Activated naive CD8-positive, alpha-beta T cell treated with anti-CD3 and anti-CD28 coated beads for 36 hours (primary cell): ENCODE measurements at places on chromosomes 12 and 14.

- no peak for DNase-seq
Measured at GRCh38 chr12:17640615-17641014, 449.4 kb downstream of the RERGL start.

DNA sequence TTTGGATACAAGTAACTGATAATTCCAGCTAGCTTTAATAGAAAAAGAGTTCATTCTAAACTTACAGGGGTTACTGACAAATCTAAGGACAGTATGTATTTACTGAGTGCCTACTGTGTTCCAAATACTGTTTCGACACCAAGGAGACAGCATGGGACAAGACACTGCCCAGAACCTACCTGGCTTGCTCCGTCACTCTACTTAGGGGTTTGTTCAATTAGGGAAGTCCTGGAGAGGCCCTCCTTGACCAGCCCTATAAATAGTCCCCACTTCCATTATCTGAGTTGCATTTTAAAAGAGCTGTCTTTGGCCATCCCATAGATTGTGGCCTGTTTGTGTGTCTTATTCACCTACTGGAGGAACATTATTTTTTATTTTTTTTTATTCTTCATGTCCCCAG is 129.5 kb upstream of the ATF1 start:
- DNase-seq: no peak

DNA sequence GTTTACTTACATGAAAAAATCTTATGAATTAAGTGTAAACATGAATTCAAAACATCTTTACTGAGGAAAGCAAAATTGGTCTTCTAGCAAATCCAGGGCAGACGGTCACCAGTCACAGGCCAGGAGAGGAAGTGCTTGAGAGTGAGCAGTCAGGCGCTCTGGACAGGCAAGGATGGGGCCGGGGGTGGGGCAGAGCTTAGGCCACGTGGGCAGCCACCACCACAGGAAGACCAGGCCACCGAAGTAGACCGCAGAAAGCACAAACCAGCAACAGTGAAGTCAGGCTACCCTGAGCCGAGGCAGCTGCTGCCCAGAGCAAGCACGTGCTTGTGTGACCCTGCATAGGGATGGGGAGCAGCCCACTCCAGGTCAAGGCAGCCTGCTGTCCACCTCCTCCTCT is 33.5 kb downstream of the SLC6A12 start:
- no peak for DNase-seq

GRCh38 chr14:105171004-105171673 is 2.6 kb upstream of the JAG2 start:
- no peak for DNase-seq

DNA sequence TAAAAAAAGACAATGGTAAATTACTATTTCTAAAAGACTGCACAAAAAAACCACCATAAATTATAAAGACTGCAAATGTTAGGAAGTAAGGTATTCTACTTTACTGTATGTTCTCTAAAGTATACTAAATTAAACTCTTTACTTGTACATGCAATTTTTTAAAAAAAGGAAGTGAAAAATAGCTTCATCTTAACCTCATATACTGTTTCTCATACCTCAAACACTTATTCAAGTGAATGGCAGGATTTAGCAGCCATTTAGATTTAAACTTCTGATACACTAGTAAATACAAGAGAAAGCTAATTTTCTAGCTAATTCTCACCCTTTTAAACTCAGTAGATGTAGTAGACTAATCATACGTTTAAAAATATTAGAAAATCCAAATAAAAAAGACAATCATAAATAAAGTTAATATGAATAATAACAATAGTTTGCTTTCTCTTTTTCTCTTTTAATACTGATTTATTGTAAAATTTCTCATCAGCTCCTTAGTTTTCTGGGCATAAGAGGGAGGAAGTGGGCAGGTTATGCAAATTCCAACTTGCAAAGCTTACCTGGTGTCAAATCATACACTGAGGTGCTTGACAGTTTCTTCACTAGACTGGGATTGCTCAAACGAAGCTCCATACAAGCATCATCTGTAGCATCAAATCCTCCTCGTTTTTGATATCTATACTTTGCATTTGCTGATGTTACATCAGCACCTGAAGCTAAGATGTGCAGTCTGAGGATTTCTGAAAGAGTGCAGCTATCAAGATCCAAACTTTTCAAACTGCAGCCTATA is 71.0 kb upstream of the CFL2 start:
- no peak for DNase-seq

DNA sequence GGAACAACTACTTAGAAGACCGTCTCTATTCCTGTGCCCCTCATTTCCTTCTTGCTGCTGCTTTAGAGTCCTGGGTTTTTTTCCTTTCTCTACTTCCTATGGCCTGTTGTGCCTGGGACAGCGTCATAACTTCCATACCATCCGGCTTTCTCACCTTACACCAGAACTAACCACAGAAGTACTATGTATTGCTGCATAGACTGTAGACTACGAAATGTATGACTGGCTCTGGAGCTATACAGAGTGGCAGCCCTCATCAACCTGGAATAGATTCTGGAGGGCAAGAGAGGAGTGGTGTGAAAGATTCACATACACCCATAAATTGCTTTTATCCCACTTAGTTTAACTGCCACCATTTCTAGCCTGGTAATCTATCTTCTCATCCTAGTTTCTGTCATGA is 16.9 kb upstream of the SRP54 start:
- DNase-seq: no peak

DNA sequence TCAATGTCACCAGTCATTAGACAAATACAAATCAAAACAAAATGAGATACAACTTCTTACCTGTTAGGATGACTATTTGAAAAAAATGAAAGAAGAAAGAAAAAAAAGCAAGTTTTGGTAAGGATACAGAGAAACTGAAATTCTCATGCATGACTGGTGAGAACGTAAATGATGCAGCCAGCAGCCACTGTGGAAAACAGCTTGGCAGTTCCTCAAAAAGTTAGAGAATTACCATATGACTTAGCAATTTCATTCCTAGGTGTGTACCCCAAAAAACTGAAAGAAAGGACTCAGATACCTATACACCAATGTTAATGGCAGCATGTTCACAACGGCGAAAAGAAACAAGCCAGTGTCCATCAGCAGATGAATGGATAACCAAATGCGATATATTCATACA is 26.6 kb downstream of the NINJ2 start:
- DNase-seq: no peak

GRCh38 chr14:47660158-47660557 is 15.2 kb downstream of the MDGA2 start:
- DNase-seq: no peak

DNA sequence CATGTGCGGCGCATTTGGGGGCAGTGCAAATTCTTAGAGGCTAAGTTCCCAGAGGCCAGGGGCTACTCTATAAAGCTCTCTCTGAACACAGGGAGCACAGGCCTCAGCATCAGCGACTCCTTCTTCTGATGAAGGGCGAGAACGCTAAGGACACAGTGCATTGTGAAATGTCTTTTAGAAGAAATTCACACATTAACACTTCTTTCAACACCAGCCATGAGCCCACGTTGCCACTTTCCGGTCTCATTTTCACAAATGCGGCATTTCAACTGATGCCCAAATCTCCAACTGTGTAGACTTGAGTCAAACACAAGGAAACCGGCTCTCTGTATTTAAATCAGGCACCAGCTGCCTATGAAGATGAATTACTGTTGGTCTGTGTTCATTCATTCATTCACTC is 162.0 kb downstream of the FOXN3 start:
- no peak for DNase-seq

GRCh38 chr14:60356386-60356785 is 107.4 kb downstream of the PPM1A start:
- no peak for DNase-seq

- DNase-seq: no peak
Measured at GRCh38 chr12:90013409-90013808, 304.8 kb upstream of the ATP2B1 start.

GRCh38 chr14:75088566-75089373 is 19.3 kb downstream of the ZC2HC1C start:
- peak; percentile 7 for DNase-seq

DNA sequence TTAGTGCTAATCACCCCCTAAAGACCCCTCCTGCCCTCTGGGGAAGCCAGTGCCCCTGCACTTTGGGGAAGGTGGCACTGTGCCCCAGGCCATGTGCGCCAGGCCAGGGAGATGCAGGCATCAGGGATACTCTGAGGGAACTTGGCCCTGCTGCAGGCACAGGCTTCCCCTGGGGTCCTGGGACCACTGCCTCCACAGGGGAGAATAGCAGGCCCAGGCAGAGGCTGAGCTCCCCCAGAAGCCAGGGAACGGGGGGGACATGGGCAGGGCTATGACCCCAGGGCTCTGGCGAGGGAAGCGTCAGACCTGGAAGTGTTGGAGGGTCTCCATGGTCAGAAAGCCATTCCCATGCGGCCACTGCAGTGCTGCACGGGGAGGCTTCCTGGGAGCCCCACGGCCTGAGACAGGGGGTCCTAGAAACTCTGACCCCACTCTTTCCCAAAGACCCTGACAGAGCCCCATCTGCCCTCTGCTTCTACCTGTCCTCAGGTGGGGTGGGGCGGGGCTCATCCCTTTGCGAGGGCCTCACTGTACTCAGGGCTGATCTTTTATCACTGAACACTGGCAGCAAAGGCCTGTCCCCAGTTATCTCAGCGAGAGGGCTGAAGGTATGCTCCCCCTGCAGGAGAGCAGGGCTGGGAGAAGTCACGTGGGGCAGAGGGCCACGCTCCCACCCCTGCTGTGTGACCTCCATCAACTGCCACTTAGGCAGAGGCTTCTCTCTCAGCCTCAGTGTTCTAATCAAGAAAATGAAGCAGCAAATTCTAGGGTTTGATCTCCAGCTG is 160.0 kb downstream of the CALM1 start:
- no peak for DNase-seq

DNA sequence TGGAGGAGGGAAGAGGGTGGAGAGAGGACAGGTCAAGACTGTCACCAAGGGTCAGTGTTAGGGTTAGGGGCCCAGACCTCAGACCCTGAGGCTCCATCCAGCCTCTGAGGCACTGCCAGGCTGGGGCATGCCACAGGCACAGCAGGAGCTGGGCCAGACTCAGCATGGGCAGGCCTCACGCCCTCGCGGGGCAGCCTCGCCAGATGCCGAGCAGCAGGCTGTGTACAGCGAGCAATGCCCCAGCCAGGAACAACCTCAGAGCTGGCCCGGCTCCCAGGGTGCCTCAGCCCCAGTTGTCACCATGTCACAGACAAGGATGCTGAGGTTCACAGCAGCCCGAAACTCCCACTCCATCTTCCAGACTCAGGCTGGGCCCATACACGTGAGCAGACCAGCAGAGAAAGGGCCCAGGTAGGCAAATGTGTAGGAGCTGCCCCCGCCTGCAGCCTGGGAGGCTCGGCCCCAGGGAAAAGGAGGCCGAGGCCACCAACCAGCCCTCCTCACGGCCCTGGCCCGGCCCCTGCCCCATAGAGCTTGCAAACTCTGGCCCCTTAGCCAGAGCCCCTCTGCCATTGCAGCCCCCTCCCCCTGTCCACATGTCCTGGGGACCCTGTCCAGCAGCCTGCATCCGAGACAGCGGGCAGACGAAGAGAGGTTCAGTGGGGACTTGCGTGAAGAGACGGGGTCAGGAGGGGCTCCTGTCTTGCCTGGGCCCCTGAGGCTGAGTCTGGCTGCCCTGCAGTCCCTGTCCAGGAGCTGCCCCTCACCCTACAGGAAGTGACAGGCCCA is 7.5 kb downstream of the C14orf180 start:
- no peak for DNase-seq

- no peak for DNase-seq
Measured at GRCh38 chr14:25622763-25623162, 572.8 kb upstream of the STXBP6 start.

- DNase-seq: no peak
Measured at GRCh38 chr14:56154321-56154720, 36.1 kb downstream of the PELI2 start.

GRCh38 chr12:102197789-102198188 is at the start of gene PMCH:
Gene PMCH, minus strand, starts transcription at chr12:102197833. Its CDS starts 63 bp downstream, at chr12:102197770.
- DNase-seq: no peak

DNA sequence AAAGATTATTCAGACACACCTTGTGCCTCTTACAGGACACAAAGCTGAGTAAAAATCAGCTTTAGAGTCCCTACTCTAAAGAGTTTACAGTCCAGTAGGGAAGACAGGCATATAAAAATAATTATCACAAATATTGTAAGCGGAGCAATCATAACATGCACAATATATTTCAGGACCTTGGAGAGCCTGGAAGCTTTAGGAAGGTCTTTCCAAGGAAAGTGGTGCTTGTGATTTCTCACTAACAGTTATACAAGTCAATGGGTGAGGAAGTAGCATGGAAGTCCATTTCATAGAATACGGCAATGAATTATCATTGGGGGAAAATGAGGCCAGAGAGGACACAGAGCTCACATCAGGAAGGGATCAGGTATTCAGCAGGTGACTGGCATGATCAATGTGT is 268.3 kb downstream of the C12orf50 start:
- no peak for DNase-seq

- DNase-seq: no peak
Measured at GRCh38 chr14:70804556-70805162, 4.7 kb downstream of the MAP3K9 start.

- DNase-seq: peak; percentile 52
Measured at GRCh38 chr14:31025367-31026076, at the start of gene AP4S1. Gene AP4S1, plus strand, starts transcription at chr14:31025649. Its CDS starts 40,548 bp downstream, at chr14:31066197.

DNA sequence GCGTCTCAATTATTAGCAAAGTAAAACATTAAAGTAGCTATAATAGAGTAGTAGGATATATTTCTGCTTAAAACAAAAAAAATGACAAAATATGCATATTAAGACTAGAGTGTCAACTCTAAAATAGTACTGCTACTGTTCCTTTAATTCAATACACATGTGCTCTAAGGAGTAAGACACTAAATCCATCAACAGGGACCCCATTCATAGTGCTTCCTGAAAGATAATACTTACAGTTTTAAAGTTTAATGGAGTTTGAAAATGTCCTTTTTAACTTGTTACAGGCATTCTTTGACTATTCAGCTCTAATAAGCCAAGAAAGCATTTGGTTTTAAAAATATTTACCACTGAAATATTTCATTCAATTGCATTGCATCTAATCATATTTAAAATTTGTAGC is 145.2 kb downstream of the ADAMTS20 start:
- no peak for DNase-seq

- DNase-seq: no peak
Measured at GRCh38 chr14:71289536-71289935, 382.3 kb downstream of the PCNX1 start.

DNA sequence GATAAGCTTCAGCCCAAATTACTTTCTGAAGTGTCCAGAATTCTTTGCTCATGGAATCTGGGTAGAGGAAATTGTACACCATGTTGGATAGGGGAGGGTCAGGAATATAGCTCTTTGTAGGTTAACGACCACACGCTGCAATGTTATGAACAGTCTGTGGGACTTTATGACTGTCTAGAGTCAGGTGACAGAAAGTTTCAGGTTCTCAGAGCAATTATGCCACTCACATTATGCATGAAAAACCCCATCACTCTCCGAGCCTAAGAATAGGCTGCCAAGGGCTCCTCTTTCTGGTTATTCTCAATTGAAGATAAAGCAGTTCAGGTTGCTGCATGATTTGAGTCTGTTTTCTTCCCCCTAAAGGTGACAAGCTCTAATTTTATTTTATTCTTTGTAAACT is 430.9 kb downstream of the ATP23 start:
- DNase-seq: no peak

GRCh38 chr12:24470050-24470449 is 478.9 kb downstream of the BCAT1 start:
- no peak for DNase-seq

- no peak for DNase-seq
Measured at GRCh38 chr12:109065154-109065852, 12.9 kb downstream of the USP30 start.
